ENCODE measurements at places on chromosomes 3 and 15.

GRCh38 chr3:180280555-180280954, 243.8 kb upstream of the PEX5L start:
- no peak for DNase-seq

DNA sequence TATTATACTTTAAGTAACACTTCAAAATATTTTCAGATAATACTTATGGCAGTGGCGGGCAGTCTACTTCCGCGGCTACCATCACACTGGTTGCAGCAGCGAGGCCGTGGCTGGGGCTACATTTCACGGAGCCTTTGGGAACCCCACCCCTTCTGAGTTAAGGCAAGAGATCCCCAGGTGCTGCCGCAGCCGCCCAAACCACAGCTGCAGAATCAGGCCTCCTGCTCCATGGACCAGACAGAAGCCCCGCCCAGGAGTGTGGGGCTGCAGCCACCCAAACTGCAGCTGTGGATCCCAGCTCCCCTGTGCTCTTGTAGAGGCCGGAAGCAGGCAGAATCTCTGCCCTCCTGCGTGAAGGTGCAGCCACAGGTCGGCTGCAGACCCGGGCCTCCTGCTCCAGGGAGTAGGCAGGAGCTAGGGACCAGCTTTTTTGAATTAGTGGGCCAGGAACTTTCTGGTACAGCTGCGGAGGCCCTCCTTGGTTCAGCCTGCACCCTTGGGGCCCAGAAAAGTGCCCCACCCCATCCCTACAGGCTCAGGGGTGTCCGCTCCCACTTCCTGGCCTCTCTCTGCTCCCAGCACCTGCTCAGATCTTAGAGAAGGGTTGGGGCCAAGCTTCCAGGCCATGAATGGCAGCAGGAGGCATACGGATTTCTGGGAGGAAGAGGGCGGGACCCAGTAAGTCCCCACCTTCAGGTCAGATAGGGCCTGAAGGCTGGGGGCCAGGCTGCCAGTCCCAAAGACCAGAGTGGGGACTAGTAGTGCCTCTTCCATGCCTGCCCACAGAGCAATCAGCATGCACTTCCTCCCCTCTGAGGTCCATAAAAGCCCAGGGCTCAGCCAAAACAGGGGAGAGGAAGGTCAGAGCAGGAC, 1188.8 kb upstream of the CADM2 start:
- DNase-seq, result no peak

DNA sequence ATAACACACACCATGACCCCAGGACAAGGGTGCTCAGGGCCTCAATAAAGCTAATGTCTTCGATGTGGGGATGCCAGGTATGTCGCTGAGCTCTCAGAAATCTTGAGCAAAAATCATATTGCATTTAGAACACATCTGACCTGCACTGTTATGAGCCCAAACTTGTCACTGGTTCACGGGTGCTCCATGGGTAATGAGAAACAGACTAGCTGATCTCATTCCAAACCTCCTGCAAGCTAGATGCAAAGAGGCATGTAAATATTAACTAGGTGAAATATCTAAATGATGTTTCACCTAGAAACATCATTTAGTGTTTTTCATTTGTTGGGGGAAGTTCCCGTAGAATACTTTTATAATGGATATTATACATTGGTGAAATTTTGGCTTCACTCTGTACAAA, 549.4 kb downstream of the OCA2 start:
- DNase-seq, result no peak

GRCh38 chr3:123447749-123448517, 957 bp downstream of the ADCY5 start:
- no peak for DNase-seq

GRCh38 chr3:46359733-46360493, 6.0 kb downstream of the CCR2 start:
- no peak for DNase-seq

- DNase-seq, result no peak
Observed at GRCh38 chr3:15768421-15769255, 29.1 kb downstream of the ANKRD28 start.

DNA sequence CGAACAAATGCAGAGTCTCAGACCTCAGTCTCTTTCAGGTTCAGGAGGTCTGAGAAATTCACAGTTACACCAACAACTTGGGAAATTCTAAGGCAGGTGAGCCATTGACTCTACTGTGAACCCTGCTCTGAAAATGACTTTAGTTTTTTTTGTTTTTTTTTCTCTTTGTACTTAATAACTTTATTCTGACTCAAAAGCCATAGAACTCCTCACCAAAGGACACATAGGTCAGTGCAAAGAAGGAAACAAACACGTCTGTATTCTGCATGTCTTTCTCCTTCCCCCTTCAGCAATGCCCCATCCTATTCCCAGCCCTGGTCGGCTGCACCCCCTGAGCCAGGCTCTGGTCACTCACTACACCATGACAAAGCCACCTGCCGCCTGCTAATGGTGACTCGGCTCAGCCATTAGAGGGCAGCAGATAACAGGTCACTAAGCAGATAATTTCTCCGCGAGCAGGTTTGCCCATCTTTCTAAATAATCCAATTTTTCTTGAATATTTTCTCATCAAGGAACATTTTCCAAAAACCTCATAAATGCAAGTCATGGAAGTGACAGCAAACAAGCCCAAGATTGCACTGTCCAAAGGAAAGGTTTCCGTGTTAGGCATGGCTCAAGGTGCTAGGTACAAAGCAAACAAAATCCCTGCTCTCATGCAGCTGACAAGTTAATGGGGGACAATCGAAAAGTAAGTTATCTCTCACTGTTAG, 37.7 kb downstream of the TM4SF4 start:
- DNase-seq, result no peak

DNA sequence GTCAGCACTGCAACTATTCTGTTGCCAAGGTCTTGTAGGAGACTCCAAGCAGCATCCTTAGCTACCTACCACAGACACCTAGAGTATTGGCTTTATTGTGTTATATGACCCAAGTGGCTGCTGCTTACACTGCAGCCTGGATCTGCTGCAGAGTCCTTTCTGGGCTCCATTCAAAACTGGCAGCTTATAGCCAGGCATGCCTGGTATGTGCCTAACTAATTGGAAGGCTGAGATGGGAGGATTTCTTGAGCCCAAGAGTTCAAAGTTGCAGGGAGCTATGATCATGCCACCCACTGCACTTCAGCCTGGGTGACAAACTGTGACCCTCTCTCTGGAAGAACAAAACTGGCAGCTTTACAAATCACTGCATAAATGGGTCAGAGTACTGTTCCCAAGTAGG, 8.6 kb downstream of the NDUFB4 start:
- no peak for DNase-seq

DNA sequence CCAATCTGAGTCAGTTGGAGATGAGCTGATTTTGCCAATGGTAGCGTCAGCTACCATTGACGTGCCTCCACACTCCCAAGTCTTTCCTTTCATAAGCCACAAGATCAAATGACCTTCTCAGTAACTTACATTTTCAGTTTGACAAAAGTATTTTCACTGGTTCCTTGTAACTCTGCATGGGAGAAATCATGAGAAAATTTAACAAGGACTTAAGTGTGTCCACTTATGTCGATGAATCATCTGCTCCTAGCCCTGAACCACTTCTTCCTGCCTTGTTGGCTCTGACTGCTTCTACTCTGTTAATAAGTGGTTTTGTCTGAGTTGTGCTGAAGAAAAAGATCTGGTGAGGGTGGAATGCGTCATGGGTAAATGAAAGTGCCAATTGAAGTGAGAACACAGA, 101.2 kb downstream of the NFKBIZ start:
- no peak for DNase-seq

DNA sequence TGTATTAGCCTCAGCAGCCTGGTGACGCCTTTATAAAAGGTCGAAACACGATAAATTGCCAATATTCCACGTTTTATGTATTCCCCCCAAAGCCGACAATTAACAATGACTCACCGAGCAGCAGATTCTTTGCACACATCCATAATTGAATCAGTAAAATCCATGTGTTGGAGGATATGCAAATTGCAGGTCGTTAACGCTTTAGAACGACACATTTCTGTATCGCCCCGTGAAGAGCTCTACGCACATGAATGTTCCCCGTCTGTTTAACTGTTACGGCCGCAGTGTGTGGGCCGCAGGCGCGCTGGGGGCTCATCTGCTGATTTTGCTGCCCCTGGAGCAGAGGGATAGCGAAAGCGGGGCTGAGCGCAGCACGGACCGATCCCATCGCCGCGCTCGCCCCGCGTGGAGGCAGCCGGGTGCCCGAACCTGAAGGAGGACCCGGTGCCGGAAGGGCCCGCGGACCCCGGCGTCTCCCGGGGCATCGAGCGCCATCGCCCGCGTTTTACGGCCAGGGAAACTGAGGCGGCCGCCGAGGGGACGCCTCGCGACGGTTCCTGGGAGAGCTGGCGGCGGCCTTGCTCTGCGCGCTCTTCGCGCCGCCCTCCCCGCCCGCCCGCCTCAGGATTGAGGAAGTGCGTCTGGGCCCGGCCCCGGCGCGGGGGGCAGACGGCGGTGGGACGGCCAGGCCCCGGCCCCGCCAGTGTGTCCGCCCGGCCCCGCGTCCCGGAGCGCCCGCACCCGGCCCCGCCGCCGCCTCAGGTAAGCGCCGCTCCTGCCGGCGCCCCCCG, at the start of gene LRRK1:
Gene LRRK1, plus strand, starts transcription at position 668 of the 791 bp plus-strand sequence. CDS start 5,276 bp downstream, outside the sequence.
- no peak for DNase-seq

DNA sequence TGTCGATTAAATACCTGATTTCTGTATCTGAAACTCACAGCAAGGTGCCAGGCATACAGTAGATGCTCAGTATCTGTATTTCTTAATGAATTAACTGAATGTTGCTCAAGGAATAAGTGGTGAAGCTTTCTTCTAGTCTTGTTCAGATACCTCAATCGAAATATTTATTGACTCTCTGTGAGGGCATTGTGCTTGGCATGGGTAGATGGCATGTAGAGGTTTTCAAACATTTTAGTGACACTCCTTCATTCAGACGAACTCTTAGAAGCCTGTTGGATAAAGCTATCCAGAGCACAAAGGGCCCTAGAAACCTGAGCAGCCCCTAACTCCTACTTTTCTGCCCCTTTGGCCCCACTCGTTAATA, 369 bp upstream of the SNX1 start:
- no peak for DNase-seq

GRCh38 chr15:82648257-82649103, 1.3 kb upstream of the CPEB1 start:
- DNase-seq, result no peak

DNA sequence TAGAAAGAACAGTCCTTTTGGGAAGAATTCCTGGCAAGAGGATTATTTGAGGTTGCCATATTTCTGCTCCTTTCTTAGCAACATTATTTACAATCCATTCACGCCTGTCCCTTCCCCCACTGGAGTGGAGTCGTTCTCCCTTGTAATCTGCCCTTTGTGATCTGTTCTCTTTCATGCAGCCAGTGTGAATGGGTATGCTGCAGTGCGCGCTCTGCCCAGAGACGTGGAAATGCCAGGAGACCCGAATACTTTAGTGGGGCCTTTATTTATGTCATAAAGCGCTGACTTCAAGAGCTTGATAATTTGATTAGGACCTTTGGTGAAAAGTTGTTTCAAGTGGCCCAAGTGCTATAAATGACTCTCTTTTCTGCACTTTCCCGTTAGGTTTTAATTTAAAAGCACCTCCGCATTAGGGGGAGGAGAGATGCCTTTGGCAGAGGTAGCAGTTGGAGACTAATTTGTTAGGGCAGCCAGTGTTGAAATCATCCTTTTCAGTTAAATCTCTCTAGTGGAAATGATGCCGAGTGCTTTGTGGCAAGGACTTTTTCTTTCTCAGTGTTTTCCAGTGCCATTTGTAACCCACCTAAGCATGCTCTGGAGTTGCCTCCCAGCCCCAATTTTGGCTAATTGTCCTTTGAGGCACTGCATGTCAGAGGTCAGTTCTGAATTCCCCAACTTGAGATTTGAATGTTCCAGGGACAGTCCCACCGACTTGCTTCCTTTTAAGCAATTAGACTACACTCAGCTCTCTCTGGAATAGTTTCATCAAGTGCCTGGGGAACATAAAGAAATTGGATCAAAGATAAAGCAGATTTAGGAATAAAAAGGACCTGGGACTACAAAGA, 52.4 kb downstream of the PSMD6 start:
- DNase-seq, result no peak

DNA sequence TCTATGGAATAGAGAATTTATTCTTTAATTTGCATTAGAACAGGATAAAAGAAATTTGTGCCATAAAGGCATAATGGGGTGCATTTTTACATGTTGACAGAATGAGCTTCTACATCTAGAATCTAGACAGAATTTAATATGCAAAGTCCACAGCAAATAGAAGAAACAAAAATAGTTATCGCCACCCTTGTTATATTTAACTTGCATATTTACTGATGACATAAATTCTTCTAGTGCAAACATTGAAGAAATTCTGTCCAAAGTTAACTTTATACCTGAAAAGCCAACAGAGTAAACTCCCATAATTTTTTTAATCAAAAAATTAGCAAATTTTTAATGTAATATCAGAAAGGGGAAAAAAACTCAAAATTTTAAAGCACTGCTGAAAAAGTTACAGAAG, 213.7 kb upstream of the ALCAM start:
- DNase-seq, result no peak

Measured in activated CD8-positive, alpha-beta memory T cell treated with anti-CD3 and anti-CD28 coated beads for 4 hours (primary cell).